WTC11 (cell line): ENCODE measurements at places on chromosomes 4 and X. TPM values are rescaled to one million over a fixed set of nuclear protein-coding genes. Genes with fewer than 3 reads are reported as not detected.

DNA sequence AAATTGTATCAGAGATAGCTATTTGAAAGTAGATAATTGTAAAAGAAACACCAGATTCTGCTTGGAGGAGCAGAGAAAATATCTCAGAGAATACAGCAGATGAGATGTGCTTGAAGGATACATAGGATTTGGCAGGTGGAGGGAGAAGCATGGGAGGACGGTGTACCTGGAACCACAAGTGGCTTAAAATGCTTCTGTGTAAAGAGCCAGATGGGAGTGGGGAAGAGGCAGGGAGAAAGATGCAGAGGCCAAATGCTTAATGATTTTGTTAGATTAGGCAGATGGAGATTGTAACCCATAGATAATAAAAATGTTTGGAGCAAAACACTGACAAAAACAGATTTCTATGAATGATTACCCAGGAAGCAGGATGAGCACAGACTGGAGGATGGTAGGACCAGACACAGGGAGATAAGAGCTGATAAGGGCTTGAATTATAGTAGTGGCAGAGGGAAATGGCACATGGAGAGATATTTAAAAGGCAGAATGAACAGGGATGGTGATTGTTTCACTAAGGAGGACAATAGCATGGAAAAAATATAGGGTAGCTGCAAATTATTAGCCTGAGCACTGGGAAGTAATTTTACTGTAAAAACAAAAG, 145.7 kb upstream of the TBC1D9 start:
- DNase-seq, result no peak

GRCh38 chrX:1598876-1599790, 7.7 kb downstream of the AKAP17A start:
- no peak for DNase-seq

- DNase-seq, result no peak
These were observed 174.0 kb upstream of the MXRA5 start for GRCh38 chrX:3520458-3520857.

GRCh38 chr4:162241857-162242256, 78.1 kb upstream of the FSTL5 start:
- DNase-seq, result no peak

DNA sequence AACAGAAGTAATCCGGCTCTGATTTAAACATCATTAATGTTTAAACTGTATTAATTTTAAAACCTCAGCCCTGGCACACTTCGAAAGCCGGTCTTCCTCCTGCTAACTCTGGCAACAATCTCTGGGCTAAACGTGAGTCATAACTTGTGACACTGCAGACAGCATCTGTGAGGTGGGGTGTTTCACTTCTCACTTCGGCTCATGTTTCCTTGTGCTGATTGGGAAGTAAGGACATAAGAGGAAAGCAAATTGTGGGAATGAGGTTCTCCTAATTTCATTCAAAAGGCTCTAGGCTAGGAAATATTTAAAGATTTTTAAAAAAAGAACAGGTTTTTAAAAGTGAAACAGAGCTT, 139.9 kb upstream of the USP9X start:
- DNase-seq, result no peak

The CNKSR2 gene
- total RNA-seq, result 5.2 to 11.3 TPM (median 7.7 TPM) in 3 replicates

GRCh38 chr4:24688453-24688852, 104.1 kb upstream of the DHX15 start:
- DNase-seq, result no peak

- no peak for DNase-seq
These were observed 18.4 kb downstream of the SMS start for GRCh38 chrX:21958916-21959315.

- no peak for DNase-seq
These were observed 146.5 kb downstream of the SPANXN1 start for GRCh38 chrX:145393702-145394235.

DNA sequence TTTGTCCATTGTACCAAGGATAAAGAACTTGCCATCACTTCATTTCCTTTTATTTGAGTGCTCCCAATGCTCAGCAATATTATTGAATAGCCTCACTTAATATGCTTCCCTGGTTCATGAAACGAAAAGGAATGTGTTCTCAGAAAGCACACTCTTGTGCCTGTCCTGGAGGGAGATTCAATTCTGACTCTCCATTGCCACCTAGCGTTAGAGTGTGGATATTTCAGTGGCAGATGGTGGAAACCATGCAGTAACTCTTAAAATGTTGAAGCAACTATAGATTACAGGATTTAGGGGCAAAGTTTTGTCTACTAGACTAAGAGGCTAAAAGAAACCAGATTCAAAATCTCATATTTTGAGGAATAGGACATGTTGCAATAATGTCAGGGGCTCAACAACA, 36.0 kb downstream of the GAB3 start:
- DNase-seq, result peak; percentile 36

- no peak for DNase-seq
These were observed 416.0 kb downstream of the PRDM5 start for GRCh38 chr4:120506536-120506935.

DNA sequence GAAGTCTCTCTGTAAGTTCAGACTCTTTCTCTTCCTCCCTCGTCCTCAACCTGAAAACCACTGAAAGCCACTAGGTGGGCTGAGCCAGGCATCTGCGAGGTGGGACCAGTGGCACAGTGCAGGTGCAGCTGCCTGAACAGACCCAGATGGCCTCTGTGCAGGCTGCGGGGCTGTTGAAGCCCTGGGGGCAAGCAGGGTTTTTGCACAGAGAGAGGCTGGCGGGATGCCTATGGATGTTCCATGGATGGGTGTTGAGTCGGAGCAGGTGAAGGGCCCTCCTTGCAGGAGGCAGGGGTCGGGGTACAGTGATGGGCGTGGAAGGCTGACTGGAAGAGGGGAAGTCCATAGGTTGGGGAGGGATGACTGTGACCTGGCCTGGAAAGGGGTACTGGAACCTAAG, 350.2 kb upstream of the FAT1 start:
- DNase-seq, result no peak

DNA sequence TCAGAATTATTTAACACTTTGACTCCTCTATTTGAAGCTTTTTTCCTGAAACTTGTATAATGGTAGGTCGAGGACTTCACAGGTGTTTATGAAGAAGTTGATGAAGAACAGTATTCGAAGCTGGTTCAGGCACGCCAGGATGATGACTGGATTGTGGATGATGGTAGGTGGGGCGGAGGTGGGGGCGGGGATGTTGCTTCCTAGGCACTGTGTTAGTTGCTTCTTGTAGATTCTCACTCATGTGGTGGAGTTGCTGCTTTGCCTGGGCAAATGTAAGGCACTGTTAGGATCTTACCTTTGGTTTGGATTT, 9.4 kb downstream of the POLA1 start:
- no peak for DNase-seq

GRCh38 chr4:88605736-88606135, 13.5 kb downstream of the HERC3 start:
- DNase-seq, result no peak

The MTTP gene
- total RNA-seq, result 0.16 to 0.34 TPM (median 0.26 TPM) in 3 replicates

GRCh38 chr4:60729194-60729593, 470.9 kb upstream of the ADGRL3 start:
- no peak for DNase-seq

GRCh38 chrX:2572740-2573139, 72.0 kb upstream of the DHRSX start:
- no peak for DNase-seq

GRCh38 chrX:327660-328126, 9.1 kb upstream of the GTPBP6 start:
- DNase-seq, result no peak

GRCh38 chr4:140839406-140839805, 83.2 kb upstream of the TBC1D9 start:
- DNase-seq, result no peak

The PRPS2 gene
- total RNA-seq, result 33.4 to 40.8 TPM (median 38.4 TPM) in 3 replicates

The ANKRD50 gene
- 17.3 to 18.4 TPM (median 18.1 TPM) in 3 replicates for total RNA-seq

DNA sequence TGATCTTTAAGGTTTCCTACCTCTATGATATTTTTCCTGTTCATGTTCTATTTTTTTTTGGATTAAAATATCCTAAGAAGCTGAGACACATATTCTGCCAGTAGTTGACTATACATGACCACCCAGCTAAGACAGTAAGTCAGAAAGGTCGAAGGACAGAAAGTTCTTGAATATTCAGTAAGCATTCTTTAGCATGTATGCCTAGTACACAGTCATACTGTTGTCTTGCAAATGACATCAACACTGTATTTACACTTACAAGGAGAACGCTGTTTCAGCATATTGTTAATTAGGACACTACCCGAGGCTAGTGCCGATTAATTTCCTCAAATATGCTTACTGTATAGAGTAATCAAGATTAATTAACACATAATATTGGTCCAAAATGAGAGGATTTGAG, 300.6 kb downstream of the STIM2 start:
- no peak for DNase-seq

- DNase-seq, result peak; percentile 71
These were observed 1.1 kb downstream of the TMEM131L start for GRCh38 chr4:153466949-153467896.

DNA sequence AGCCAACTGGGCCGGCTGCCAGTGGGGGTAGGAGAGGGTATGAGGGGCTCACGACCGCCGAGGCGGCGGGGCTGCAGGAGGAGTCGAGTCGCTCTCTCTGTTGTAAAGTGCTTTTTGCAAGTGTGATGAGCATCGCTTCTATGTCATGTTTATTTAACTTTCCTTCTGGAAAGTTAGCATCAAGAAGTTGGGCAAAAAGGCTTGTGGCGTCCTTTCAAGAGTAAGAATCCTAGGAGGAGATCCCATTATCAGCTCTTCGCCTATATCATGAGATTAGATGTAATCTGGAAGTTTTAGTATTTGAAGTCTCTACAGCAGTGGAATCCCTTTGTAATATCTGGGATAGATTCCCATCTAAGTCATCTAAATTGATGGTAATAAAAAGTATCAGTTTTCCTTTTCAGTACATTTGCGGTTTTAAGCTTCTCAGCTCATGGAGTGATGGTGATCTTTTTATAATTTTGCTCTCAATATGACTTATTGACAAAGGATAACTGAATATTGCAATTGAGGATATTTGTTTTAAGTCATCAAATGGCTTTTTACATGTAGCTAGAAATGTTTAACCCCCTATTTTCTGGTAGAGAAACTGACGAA, 1.7 kb downstream of the GALNT7 start:
- DNase-seq, result no peak

DNA sequence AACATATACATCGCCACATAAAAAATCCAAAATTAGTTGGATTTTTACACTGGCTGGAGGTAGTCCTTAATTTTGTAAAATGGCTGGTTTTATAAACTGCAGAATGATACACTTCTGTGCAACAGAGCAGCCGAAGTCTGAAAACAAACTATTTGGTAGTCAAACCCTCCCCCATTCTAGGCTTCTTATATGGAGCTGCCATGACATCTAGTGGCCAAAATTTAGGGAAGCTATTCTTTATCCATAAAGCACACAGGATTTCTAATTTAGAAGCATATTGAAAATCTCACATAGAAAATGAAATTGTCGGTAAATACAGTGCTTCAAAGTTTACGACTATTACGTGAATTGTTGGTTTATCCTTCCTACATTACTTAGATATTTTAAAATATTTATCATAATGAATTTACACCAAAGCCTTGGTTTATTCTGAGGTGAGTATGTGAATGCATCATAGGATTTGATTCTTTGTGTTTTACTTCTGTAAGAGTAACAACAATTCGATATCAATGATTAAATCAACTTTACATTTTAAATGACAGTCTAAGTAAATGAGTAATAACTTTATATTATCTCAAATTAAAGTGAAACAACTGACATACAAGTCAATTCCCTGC, 113.4 kb upstream of the FAM241A start:
- no peak for DNase-seq

The SLC25A43 gene
- total RNA-seq, result 4.5 to 6.1 TPM (median 5.3 TPM) in 3 replicates

DNA sequence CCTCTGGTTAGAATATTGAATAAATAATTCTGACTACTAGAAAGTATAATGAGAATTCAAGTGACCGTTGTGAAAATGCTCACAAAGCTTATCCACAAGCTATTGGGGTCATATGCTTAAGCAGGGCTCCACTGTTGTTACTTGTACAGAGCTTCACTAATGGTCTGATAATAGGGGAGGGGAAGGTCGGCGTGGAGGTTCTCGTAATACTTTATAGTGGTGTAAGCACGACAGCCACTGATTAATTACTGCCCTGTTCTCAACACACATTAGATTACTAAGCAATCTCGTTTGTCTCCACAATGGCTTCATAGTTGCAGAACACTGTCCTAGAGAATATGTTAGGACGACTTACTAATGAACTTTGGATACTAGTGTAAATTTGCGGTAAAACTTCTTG, 11.6 kb downstream of the UNC5C start:
- DNase-seq, result no peak

DNA sequence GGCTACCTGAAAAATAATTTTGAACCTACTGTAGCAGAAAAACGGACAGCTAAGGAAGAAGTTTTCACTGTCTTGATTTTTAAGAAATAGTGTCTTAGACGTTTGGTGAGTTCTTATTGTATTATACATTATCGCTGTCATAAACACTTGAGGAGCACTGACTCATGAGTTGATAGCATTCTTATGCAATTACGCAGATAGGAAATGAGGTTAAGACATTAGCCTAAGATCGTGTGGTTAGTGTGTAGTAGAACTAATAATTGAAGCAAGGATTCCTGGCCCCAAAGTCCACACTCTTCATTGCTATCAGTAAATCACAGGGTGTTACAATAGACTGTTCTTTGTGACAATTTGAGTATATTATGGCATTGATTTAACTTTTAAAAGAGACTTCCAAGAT, 238.1 kb downstream of the ARAP2 start:
- DNase-seq, result no peak

DNA sequence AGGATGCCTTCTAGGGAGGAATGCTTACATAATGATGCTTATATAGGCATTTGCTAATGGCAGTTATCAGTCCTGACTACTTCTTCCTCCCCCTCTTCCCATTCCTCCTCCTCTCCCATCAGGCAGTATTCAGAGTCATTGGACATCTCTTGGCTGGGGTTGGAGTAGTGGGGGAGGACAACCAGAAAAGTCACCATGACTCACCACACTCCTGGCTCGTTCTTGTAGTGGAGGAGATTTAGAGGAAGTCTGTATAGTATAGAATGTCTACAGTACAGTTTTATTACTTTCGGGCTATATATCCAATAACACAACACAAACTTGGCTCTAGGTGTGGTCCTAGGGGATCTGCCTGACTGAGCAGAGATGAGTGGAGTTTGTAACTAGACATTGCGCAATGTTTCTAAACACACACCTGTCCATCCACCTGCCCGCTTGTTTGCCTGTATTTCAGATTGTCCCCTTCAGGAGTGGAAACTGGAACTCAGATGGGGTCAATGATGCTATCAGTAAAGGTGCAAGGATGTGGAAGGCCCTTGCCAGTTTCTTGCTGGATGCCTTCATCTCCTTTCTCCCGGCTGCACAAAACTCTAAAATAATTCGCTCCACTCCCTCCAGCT, 27.9 kb upstream of the KIAA1210 start:
- DNase-seq, result no peak

GRCh38 chr4:5592272-5592671, 116.1 kb downstream of the EVC2 start:
- no peak for DNase-seq

The ARR3 gene
- total RNA-seq, result not detected in 3 replicates
